ENCODE measurements at places on chromosomes 2 and 18. TPM values are rescaled to one million over a fixed set of nuclear protein-coding genes. Genes with fewer than 3 reads are reported as not detected.

GRCh38 chr2:98921062-98921461 lies 15.0 kb downstream of the CRACDL start:
- DNase-seq, result no peak

ACMSD gene
- total RNA-seq, result not detected

SPHKAP gene
- total RNA-seq, result 0.18 TPM

DNA sequence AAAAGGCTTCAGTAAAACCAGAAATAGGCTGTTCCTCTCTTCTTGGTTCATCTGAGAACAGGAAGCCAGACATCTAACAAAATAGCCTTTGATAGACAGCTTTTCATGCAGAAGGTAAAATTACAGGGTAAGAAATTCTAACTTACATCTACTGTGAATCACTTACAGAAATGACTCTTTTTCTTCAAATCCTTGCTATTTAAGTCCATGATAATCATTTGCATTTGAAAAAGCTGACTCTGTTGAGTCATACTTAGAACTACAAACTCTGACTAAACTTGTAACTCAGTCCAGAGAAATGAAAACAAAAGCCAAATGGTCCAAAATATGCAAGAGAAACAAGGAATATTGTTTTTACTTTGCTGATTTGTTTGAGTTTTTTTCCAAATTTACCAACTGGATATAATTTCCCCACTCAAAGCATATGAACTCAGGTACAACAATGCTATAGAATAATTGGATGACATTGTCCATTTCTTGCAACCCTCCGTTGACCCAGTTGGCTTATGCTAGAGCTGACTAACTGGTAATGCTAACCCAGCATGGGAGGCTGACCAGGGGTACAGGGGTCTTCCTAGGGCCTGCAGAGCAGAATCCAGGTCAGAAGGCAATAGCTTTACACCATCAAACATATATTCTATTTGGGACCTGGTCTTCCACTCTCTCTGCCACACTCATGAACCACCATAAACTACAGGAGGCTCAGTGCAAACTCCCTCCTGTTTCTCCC lies 18.8 kb upstream of the MREG start:
- DNase-seq, result no peak

- DNase-seq, result peak; percentile 64
Measured at GRCh38 chr2:96407041-96407918, 71.7 kb downstream of the NCAPH start.

DNA sequence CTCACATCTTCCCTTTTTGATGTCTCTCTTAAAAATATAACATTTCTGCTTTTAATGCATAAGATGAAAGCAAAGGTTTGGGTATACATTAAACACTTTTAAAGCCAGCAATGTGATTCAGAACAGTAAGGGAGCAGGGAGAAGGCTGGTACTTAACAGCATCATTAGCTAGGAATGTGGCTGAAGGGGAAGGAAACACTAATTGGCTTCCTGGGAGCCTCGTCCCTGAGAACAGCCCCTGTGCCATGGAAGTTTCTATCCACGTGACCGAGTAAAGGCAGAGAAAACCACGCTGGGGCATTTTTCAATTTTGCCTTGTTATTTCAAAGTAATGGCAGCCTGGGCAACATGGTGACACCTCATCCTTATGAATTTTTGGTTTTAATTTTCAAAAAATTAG lies 109.2 kb upstream of the GPC1 start:
- DNase-seq, result no peak

IHH gene
- total RNA-seq, result 1.7 TPM

- DNase-seq, result no peak
Measured at GRCh38 chr2:11631462-11631861, 38.5 kb downstream of the NTSR2 start.

DNA sequence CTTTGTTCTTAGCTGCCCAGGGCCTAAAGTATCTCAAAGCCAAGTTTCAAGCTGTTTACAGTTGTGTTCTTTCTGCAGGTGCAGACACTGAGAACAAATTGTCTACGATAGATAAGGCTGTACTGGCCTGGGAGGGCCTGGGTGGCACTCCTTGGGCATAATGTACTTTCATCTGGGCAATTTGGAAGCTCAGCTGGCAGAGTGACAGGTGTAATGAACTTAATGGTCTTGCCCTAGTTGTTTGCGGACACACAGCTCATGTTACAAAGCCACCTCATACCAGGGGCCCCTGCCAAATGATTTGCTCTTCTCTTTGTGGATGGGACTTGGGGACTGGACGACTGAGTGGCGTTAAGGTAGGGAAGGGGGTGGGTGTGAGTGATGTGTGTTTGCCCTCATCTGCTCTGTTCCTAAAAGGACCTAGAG lies 4.3 kb downstream of the LDLRAD4 start:
- peak; percentile 25 for DNase-seq

- DNase-seq, result no peak
Measured at GRCh38 chr2:12804091-12804856, 87.5 kb downstream of the TRIB2 start.

LBX2 gene
- total RNA-seq, result 1.6 TPM

DNA sequence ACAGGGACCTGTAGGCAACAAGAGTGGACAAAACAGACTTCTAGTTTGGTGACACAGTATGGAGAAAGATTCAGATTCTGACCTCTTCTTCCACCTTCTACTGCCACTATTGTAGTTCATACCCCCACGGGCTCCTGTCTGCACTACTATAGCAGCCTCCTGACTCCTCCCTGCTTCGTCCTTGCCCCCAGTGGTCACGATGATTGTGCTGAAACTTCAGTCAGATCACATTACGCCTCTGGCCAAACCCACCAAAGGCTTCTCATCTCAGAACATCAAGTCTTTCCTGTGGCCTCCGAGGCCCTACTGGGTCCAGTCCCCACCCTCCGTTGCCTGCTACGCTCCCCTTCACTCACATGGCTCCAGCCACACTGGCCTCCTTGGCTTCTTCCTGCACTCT lies 147.6 kb downstream of the CYP26B1 start:
- DNase-seq, result no peak

- DNase-seq, result no peak
Measured at GRCh38 chr2:1811258-1811970, 67.1 kb upstream of the PXDN start.

GRCh38 chr18:55349685-55350084 lies 238.3 kb downstream of the TCF4 start:
- no peak for DNase-seq

- peak; percentile 64 for DNase-seq
Measured at GRCh38 chr18:75246721-75247610, 36.4 kb downstream of the TSHZ1 start.

- no peak for DNase-seq
Measured at GRCh38 chr2:34806396-34806795, 1207.3 kb upstream of the FAM98A start.

GRCh38 chr2:122656403-122656802 lies 901.0 kb downstream of the TSN start:
- no peak for DNase-seq

GRCh38 chr18:48394176-48394575 lies 15.0 kb downstream of the ZBTB7C start:
- DNase-seq, result no peak

DNA sequence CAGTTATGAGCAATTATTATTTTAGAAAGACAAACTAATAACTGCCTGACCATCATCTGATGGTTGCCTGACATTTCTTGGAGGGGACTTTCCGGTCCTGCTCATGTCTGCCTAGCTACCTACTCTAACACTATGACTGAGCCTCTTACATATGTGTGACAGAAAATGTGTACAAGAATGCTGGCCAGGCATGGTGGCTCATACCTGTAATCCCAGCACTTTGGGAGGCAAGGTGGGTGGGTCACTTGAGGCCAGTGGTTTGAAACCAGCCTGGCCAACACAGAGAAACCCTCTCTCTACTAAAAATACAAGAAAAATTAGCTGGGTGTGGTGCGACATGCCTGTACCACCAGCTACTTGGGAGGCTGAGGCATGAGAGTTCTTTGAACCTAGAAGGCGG lies 666.3 kb downstream of the KCNJ3 start:
- no peak for DNase-seq

- peak; percentile 77 for DNase-seq
Measured at GRCh38 chr18:79576686-79577351, 102.8 kb upstream of the CTDP1 start.

GRCh38 chr2:182592691-182593393 lies 123.2 kb upstream of the DNAJC10 start:
- no peak for DNase-seq

DNA sequence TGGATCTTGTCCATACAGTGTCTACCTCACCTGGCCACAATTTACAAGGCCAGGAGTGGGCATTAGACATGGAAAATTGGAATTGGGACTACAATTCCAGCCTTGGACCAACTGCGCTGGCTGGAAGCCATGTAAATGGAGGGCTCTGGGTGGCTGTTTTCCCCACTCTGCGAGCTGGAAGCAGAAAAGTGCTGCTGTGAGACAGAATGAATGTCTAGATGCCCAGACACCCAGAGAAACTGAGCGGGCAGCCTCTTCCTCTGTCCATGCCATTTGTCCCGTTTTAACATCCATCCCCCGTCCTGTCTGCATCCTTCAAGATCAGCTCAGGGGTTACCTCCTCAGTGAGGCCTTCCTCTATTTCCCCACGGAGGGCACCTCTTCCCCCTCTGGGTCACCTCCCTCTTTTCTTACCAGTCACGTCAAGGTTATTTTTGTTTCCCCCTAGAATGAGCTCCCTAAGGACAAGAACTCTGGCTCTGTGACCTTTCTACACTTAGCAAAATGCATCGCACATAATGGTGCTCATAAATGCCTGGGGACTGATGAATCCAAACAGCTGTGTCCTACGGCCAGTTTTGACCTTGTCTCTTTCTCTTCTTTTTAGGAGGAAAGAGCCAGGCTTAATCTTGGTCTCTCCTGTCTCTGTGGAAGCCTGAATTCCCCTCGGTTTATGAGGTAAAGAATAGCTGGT lies 41.2 kb downstream of the MCFD2 start:
- DNase-seq, result no peak

- no peak for DNase-seq
Measured at GRCh38 chr2:72117029-72117428, 30.6 kb downstream of the CYP26B1 start.

PAIP2B gene
- 4.6 TPM for total RNA-seq

- DNase-seq, result no peak
Measured at GRCh38 chr2:8552293-8552801, 129.5 kb upstream of the ID2 start.

GRCh38 chr2:58099096-58099769 lies 52.6 kb downstream of the VRK2 start:
- DNase-seq, result no peak

- no peak for DNase-seq
Measured at GRCh38 chr2:46901611-46902010, 14.0 kb downstream of the MCFD2 start.

UGT1A3 gene
- total RNA-seq, result not detected

DAPL1 gene
- not detected for total RNA-seq

GRCh38 chr18:79479761-79480161 lies 84.0 kb downstream of the NFATC1 start:
- DNase-seq, result no peak
